Fibroblast of lung (primary cell): ENCODE measurements at places on chromosomes 6 and 20.

GRCh38 chr6:164534070-164534766 is 775.2 kb downstream of the C6orf118 start:
- no peak for DNase-seq

DNA sequence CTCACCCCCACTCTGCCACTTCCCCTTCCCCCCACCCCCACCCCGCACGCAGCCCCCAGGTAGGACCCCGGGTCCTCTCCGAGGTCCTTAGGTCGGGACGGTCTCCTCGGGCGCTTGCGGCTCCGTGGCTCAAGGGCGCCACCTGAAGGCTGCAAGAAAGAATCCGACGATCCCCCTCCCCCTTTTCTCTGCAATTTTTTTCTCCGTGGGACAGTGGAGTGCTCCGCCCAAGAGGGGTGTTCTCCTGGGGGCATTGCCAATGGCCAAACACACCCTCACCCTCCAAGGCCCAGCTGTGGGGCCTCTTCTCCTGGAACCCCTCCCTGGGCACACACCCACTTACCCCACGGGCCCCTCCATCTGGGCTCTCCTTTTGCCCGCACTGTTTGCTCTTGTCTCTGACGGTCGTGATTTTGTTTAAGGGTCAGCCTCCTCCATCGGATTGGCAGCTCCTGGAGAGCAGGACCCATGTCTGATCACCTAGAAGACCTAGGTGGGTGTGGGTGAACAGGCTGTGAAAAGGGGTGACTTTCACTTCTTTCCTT is 1.1 kb upstream of the TMEM74B start:
- DNase-seq, result peak; percentile 20

GRCh38 chr20:44217342-44218092 is 6.9 kb upstream of the OSER1 start:
- peak; percentile 56 for DNase-seq

DNA sequence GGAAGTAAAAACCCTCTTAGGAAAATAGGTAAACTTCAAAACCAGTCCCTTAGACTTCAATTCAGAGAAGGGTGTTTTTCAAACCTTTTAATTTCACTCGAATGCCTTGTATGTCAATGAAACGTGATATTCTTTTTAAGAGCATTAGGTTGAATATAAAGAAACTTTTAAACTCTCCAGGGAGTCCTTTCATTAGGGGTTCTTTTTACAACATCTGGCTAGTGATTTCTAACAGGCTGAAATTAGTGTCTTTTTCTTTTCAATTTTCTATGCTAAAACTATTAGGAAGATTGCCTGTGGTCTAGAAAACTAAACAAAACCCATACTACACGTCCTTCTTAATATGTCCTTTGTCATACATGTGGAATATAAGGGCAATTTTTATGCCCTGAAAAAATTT is 569.7 kb upstream of the CITED2 start:
- DNase-seq, result no peak

DNA sequence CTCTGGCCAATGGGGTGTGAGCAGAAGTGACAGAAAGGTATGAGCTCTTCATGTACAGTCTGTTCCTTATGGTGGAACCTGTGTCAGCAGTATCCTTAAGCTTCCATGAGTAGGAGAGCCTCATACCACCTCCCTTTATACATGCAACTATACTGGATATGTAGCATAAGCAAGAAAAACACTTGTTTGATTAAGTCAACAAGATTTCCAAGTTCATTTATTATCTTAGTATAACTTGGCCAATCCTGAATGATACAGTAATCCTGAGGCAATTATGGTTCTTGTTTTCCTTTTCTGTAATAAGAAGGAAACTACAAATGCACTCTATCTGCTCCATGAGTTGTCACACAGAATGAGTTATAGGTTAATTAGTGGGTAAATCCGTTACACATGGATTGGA is 409.6 kb upstream of the ID4 start:
- DNase-seq, result no peak
